ENCODE measurements at places on chromosomes 7 and 10.
A peak's percentile ranks its signal among the peaks of the same experiment; 100 is the strongest.

GRCh38 chr10:132360766-132361447 lies 28.9 kb downstream of the LRRC27 start:
- no peak for DNase-seq

GRCh38 chr7:94396037-94396431 lies 1.3 kb downstream of the COL1A2 start:
- DNase-seq: no peak

DNA sequence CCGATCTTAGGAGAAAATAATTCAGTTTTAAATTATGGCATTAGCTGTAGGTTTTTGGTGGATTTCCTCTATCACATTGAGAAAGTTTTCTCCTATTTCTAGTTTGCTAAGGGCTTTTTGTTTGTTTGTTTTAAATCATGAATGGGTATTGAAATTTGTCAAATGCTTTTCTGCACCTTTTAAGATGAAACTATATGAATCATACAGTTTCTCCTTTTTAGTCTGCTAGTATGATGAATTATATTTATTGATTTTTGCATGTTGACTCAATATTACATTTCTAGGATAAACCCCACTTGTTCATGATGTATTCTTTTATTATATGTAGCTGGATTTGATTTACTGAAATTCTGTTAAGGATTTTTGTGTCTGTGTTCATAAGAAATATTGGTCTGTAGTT lies 70.3 kb upstream of the PIP4K2A start:
- DNase-seq: no peak

DNA sequence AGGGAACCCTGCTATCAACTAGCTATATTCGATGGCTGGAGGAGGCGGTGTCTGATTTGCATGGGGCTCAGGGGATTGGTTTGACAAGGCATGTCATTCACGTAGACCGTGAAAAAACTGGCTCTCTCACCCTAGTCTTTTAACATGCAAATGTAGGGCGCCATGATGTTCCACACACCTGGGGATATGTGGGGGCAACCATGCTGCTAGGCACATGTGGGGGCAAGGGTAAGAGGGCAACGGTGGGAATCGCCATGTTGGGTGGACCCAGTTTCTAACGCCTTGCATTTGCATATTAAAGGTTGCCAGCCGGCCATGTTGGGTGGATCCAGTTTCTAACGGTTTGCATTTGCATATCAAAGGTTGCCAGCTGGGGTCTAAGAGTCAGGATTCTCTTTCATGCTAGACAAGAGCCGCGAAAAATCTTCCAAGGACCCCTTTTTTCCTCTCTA lies 419.2 kb upstream of the NFE2L3 start:
- no peak for DNase-seq

DNA sequence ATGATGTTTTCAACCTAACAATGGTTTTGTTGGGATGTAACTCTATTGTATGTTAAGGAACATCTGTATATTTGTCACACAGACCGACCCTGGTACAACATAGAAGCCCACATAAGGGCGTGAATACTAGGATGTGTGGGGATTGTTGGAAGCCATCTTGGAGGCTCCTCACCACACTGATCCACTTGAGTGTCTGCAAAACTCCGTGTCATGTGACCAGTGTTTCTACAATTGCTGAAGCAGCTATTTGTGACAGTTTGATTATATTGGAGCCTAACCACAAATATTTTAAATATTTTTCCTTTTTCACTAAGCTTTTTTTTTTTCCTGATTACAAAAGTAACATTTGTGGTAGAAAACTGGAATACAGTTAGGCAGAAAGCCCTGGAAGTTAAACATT lies 27.9 kb downstream of the RALA start:
- no peak for DNase-seq

GRCh38 chr7:151395036-151395367 lies 14.8 kb downstream of the WDR86 start:
- no peak for DNase-seq

DNA sequence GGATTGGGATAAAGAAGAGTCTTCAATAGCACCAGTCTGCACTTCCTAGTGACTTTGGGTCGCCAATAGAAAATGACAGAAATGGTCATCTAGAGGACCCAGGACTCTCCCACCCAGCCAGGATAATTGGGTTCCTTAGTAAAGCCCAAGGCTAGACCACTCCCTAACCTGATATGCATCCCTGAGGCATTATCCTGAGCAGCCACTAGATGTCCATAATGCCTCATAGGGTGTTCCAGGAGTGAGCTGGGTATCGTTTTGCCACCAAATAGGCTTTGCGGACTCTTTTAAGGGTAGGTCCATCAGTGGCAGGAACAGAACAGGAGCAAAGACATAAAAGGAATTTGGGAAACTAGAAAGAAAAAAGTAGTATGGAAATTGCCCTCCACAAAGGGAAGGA lies 4.5 kb upstream of the LRRC4 start:
- no peak for DNase-seq

DNA sequence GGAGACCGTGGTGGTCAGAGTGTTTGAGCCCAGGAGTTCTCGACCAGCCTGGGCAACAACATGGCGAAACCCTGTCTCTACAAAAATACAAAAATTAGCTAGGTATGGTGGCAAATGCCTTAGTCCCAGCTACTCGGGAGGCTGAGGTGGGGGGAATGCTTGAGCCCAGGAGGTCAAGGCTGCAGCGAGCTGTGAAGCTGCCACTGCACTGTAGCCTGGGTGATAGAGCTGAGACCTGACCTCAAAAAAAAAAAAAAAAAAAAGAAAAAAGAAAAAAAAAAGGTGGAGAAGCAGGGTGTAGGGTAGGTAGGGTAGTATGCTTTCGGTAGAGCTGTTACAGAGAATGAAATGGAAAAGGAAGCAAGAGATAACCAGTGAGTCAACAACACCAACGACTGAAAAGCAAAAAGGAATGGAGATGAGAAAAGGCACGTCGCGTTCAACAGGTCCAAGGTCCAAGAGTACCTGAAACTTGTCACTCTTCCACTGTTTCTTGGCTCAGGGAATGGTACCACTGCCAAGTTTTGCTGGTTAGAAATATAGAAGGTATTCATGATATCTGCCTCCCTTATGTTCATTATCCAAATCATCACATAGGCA lies 4.3 kb upstream of the RSBN1L start:
- DNase-seq: no peak

- DNase-seq: peak; percentile 72
Measured at GRCh38 chr7:37198906-37199485, 249.7 kb downstream of the ELMO1 start.

GRCh38 chr7:2870471-2870931 lies 26.4 kb upstream of the GNA12 start:
- no peak for DNase-seq

DNA sequence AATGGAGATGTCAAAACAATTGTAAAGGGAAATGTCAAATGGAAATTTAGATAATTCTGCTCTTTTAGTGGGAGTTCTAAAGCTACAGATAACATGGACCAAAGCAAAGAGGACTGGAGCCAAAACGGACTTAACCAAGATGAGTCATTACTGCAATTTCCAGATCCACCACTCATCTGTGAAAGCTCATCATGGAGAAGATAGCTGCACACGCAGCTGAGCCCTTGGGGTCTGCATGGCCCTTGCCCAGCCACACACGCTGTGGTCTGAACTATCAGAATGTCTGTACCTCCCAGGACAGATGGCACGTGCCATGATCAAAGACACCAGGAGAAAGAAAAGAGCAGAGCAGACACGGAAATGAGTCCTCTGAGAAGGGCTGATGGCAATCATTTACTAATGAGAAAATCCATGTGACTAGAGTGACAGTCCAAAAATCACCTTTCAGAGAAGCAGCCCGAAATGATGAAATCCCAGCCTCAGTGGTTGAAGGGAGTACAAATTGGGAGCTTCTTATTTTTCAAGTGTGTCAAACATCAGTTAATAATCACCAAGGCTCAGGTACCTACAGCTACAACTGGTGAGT lies 177.9 kb upstream of the MGMT start:
- DNase-seq: no peak

DNA sequence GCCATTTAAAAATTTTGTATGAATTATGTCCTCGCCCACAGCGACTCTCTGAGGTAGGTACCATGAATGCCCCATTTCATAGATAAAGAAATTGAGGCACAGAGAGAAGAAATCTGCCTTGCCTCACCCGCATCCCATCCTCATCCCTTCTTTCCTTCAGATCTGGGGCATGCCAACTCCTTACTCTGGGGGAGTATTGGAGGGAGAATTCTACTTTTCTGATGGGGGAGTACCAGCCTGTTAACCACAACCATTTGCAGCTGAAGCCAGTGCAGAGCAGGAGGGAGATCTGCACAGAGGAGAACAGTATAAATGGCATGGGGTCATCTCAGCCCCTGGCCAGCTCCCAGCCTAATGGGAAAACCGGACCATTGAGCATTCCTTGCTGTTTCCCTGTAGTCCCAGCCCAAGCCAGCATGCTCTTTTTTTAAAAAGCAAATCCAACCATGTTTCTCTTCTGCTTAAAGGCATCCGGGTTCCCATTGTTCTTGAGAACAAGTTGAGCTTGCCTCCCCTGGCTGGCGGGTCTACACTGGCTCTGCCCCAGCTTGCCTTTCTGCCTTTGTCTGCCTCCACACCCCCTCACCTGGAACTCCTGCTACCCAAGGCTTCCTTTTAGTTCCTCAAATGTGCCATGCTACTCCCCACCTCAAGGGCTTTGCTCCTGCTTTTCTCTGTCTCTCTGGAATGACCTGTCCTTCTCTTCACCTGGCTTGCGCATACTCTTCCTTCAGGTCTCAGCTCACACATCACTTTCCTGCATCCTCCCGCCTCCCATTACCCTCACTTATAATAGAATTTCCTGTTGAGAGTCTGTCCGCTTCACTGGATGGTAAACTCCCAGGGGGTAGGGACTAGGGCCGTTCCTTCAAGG lies 8.8 kb upstream of the ZNF503 start:
- DNase-seq: no peak

DNA sequence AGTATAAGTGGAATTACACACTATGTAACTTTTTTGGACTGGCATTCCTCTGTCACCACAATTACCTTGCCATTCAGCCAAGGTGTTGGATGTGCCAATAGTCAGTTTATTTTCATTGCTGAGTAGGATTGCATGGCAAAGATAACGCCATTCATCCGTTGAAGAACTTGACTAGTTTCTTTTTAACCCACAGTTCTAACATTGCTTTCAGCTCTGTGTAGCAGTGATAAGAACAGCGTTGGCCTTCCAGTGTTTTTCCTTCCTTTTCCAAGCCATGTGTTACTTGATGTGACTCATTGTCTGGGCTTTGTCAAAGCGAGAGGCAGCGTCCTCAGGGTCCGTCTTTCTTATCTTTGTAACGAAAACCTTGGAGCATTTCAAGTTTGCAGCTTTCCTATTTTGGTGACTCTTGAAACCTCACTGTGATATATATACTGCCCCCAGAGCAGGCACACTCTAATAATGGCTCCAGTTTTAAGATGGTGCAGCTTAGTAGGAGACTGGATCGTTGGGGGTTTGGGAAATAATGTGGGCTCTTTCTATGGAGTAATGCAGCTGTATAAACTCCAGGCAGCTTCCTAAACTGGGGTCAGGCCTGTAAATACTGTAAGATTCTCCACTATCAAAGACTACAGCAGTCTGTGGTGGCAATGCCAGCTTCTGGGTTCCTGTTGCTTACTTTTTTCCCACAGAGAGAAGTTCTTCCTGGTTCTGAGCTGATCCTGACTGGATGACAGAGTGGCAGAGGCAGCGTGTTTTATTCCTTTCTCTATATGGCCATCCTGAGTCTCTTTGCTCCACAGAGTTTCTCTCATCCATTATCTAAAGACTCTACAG lies 41.7 kb downstream of the AKR1E2 start:
- DNase-seq: no peak

- DNase-seq: no peak
Measured at GRCh38 chr7:12674053-12674452, 13.4 kb upstream of the ARL4A start.

GRCh38 chr7:151940048-151940811 lies 16.0 kb upstream of the GALNTL5 start:
- no peak for DNase-seq

- DNase-seq: no peak
Measured at GRCh38 chr7:25009257-25009656, 29.3 kb upstream of the OSBPL3 start.

DNA sequence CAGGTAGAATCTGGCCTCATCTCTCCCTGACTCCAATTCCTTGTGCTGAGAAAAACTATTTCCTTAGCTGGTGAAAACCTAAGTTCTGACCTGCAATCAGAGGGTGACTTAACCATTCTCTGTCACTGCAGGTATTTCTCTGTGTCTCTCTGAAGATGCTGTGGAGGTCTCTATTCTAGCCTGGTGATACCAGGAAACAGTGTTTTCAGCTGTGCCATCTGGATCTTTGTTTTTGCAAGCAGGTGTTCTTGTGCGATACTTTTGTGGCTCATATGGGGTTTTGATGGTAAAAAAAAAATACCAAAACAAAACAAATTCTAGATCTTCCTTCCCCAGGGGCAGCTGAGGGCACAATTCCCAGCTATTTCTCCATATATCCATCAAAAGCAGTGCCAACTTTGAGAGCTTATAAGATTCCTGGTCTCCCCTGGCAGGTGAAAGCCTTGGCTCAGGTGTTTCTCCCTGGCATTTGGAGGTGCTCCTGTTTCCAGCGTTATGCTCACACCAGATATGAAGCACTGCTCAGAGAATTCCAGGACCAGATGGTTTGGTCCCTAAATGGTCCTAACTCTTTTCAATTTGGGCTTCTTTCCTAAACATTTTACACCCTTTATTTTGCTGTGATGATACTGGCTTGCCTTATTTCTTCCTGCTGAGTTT lies 9.9 kb upstream of the NPVF start:
- no peak for DNase-seq

DNA sequence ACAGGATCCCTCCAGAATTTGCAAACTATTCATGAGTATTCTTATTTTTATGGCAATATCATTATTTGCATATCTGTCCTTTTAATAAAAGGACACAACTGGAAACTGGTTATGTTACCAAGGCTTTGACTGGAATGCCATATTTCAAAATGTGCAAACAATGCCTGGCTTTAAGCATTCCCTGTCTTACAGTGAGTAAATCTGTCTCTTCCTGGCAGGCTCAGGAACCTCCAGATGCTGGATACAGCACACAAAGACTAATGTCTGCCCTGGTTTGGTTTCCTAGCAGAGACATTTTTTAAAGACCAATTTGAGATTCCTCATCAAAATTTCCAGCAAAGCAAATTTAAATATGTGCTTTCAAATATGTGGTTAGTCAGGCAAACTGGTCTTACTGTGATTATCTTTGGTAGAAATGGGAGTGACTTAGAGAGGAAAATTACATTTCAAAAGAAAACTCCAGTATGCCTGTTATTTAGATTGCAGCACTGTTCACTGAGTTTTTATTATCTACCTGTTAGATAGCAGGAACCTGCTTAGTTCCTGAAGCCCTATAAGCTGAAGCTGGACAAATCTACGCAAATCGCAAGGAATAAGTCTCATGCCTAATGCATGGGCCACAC lies 31.3 kb downstream of the RNF216 start:
- DNase-seq: no peak

DNA sequence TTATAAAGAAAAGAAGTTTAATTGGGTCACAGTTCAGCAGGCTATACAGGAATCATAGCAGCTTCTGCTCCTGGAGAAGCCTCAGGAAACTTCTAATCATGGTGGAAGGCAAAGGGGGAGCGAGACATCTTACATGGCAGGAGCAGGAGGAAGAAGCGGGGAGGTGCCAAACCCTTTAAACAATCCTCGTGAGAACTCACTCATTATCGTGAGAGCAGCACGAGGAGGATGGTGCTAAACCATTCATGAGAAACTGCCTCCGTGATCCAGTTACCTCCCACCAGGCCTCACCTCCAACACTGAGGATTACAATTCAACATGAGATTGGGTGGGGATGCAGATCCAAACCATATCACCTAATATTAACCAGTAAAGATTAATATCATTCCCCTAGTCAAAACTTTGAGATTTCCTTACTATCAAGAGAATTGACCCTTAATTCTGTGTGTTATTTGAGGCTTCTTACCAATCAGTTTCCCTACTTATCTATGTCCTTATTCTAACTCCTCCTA lies 1.6 kb upstream of the SMO start:
- DNase-seq: no peak

- no peak for DNase-seq
Measured at GRCh38 chr10:89373916-89374711, 3.7 kb upstream of the IFIT1B start.
